ENCODE measurements at places on chromosomes 16 and 17.

DNA sequence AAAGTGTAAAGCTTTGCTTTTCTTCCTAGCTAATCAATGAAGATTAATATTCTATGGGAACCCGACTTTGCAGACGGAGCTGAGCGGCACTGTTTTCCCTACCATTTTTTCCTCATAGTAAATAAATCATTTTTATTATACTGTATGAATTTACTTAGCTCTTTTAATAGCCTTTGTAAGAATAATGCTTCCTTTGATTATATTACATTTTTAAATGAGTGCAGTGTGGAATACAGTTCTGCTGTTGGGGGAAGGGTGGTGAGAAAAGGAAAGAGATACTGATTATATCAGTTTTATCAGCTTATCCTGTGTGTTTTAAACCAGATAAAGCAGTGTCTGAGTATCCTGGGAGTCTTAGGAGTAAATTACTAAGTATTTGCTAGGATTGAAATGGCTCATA is 221.4 kb upstream of the RBFOX1 start:
- no peak for DNase-seq

DNA sequence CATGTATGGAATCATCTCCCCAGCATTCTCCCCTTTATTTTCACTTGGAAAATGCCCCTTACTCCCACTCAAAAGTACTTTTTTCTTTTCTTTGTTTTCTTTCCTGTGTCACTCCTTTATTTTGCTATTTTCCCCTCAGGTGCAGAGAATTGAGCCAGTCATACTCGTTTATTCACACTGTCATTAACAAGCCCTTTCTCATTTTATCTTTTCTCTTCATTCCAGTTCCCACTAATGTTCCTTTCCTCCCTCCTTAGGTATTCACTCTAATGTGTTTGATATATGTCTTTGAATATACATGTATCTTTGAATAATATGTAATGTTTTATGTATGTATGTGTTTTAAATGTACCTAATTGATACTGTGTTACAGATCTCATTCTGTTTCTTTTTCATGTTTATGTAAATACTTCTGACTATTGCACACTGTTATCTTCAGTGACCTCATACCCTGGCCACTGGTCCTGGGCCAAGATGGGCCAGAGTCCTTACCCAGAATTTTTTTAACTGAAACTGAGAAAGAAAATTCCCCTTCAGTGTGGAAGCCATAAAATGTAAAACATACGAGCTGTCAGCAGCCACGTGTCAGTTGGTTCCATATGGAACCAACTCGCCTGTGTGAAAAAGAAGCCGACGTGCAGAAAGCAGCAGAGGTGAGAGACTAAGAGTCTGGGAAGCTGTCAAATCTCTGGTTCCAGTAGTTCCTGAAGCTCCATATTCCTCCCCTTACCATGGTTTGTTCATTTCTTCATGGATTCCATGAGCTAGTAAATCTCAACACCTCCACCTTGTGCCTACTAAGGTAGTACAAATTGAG is 5.8 kb downstream of the SRR start:
- no peak for DNase-seq

DNA sequence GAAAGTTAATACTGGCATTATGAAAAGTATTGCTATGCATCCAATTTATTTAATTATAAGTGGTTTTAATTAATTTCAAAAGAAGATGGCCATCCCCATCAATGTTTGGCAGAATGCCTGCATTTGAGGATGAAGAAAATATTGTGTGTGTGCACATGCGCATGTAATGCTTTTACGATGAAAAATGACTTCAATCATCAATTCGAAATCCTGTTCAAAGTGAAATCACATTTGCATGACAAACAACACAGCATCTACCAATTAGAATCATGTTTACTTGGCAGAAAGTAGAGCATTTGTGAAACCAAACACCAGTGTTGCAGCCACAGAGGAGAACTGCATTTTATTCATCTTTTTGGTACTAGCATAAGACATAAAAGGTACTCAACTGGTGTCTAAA is 191.9 kb upstream of the PIRT start:
- DNase-seq = no peak

GRCh38 chr17:71427801-71428200 is 693.0 kb upstream of the SOX9 start:
- no peak for DNase-seq

GRCh38 chr16:88448461-88449266 is 4.4 kb upstream of the ZFPM1 start:
- no peak for DNase-seq

DNA sequence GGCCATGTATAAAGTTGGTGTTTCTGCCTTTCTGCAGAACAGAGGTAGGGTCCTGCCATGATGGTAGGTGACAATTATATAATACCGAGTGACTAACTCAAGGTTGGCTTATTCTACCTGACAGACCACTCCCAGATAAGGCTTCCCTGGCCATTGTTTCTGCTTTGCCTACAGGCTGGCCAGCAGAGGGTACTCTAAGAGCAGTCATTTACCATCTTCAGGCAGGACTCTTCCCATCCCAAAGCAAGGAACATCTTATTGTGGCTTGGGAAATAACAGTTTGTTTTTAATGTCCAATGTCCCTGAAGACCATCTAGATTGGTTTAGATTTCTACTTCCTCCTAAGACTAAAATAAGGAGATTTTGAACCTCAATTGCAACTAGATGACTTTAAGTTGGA is 74.1 kb downstream of the SNX11 start:
- DNase-seq = no peak

GRCh38 chr16:57725554-57725953 is 10.0 kb upstream of the KATNB1 start:
- no peak for DNase-seq

DNA sequence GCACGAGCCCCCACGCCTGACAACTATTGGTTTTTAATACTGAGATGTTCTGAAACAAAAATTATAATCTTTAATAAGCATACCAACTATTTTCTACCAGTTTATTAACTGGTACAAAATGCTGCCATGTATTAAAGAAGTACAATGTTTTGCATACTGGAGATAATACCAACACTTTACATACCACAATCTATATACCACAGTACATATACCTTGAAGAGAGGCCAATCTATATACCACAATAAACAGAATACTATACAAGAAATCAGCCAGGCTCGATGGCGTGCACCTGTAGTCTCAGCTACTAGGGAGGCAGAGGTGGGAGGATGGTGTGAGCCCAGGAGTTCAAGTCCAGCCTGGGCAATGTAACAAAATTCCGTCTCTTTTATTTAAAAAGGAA is 9.9 kb downstream of the GPATCH8 start:
- DNase-seq = no peak

- DNase-seq = no peak
Measured at GRCh38 chr16:86578611-86579267, 390 bp downstream of the FOXL1 start.

DNA sequence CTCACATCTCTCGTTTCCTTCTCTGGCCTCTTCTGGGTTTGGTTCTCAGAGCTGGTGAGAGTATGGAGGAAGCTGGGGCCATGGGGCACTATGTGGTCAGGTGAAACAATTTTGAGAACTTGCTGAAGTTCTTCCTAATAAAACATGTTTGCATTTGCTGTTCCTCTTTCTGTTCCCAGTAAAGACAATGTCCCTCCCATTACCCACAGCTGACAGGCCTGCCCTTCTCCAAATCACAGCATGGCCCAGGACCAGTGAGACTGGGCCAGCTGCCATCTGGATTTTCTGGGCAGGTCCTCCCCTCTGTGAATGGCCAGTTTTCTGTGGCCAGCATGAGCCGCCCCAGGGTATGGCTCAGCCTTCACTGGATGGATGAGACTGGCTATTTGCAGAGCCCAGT is at the start of gene CD300H:
Gene CD300H (minus strand): TSS at position 113 of the 400 bp plus-strand sequence.
- no peak for DNase-seq

GRCh38 chr17:29263916-29264315 is 17.3 kb downstream of the CRYBA1 start:
- no peak for DNase-seq

DNA sequence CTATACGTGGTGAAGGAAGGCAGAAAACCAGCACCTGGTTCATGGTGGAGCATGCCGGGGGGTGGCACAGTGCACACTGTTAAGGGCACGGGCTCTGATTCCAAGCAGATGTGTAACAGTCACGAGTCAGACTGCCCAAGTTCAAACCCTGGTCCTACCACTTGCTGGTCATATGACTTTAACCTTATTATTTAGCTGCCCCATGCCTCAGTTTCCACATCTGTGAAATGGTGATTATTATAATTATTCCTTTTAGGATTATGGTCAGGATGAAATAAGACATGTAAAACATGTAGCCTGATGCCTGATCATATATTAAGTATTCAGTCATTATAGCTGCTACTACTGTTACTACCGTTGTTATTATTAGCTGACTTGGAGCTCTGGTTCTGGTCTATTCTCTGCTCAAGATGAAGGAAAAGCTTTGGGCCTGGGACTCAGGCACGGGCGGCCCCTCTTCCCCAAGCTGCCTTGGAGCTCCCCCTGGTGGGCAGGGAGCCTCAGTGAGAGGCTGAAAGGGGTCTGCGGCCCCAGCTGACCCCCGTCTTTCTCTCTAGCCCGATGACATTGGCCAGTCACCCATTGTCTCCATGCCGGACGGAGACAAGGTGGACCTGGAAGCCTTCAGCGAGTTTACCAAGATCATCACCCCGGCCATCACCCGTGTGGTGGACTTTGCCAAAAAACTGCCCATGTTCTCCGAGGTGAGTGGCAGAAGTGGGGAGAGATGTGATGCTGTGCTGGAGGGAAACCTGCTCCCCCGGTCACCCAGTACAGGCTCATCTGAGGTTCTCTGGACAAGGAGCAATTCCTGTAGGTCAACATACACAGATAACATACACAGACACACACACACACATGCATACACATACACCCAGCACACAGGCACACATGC is 14.0 kb downstream of the NR1D1 start:
- no peak for DNase-seq

- DNase-seq = no peak
Measured at GRCh38 chr17:57595947-57596695, 149.0 kb downstream of the CCDC182 start.

- no peak for DNase-seq
Measured at GRCh38 chr17:50663812-50664374, 29.2 kb downstream of the ABCC3 start.

DNA sequence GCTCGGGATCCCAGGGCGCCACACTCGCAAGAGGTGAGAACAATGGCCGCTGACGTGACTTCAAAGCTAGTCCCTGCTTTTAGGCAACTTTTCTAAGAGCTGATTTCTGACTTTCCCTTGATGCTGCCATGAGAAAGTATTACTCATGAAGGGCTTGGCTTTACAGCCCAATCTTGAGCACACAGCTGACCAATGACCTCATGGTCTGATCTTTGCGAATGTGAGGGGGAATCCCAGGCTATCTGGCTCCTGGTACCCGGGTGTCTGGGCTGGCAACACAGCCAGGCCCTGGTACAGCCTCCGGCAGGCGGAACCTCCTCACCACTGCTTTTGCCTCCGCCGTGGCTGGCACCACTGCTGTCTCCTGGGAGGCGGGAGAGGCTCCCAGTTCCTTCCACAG is 17.5 kb downstream of the NDUFAF8 start:
- DNase-seq = no peak

DNA sequence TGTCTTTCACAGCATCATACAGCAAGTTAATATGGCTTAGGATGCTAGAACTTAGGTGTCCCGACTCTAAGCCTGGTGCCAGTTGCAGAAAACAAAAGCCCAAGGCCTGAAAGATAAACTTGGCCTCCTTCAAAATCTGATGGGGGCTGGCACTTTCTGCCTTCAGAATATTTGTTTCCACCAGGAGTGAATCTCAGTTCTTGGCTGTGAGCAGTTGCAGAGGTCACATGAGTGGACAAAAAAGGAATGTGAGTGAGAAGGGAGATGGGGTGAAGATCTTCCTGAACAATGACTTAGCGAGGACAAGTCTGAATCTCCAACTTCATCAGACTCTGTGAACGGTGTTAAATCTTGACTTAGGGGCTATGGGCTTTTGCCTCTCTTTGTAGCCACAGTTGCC is 46.6 kb downstream of the HOXB1 start:
- DNase-seq = no peak

DNA sequence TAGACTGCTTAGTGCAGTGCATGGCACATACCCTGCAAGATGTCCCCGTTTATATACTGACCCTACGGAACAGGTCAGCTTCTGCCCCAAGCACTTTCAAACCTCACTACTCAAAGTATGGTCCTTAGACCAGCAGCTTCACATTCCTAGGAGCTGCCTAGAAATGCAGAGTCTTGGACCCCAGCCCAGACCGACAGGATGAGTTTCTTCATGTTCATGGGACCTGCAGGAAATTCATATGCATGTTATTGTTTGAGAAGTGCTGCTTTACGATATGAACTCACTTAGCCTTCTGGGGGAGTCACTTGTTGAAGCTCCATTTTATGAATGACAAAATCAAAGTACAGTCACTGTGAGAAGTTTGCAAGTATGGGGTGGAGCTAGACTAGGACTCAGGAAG is 82.6 kb downstream of the DYNLRB2 start:
- no peak for DNase-seq

- no peak for DNase-seq
Measured at GRCh38 chr17:4716081-4716480, 5.6 kb downstream of the ARRB2 start.

GRCh38 chr16:55000595-55000994 is 69.9 kb downstream of the IRX5 start:
- DNase-seq = no peak

GRCh38 chr17:11412654-11413053 is 171.6 kb downstream of the SHISA6 start:
- no peak for DNase-seq

DNA sequence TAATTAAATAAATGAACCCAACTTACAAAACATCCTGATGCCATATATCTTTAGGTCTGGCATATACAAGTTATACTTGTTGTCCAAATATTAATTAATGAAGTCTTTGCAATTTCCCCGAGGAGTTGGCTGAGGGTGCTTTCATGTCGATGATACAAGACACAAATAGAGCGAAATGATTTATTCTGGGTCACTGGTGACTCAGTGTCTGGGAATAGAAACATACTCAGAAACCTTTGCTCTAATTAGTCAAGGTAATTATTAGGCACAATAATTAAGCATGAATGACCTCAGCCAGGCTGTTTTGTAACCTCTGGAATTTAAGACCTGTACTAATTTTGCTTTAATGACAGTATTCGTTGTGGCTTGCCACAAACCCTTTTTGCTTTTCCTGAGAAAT is 37.0 kb upstream of the HAPSTR1 start:
- no peak for DNase-seq

- DNase-seq = no peak
Measured at GRCh38 chr16:82456683-82457082, 170.1 kb upstream of the CDH13 start.

DNA sequence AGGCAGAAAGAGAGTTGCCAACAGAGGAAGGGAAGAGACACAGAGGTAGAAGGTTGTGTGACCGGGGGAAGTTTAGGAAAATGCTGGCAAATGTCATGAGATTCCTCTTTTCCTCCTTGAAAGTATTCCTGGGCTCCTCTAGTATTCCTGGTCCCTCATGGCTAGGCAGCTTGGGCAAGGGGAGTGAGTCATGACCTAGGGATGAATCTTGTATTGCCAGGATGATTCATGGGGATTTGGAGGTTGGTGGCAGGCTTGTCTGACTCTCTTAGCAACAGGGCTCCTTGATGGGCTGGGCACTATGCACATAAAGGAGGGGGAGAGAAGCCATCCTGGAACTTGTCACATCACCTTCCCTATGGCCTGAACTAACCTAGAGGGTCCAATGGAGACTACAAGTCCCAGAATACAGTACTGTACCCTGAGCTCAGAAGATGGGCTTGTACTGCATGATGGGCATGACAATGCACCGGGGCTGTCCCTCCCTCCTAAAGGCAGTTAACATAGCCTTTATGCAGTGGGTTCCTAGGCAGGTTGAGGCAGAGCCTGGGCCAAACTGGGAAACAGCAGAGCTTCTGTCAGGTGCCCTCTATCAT is 2.1 kb upstream of the SEZ6 start:
- no peak for DNase-seq

- DNase-seq = no peak
Measured at GRCh38 chr16:68660359-68660795, 15.3 kb downstream of the CDH3 start.

- no peak for DNase-seq
Measured at GRCh38 chr16:14405611-14406537, 224.2 kb downstream of the PARN start.
